SK-N-SH (cell line): ENCODE measurements at places on chromosomes 7 and 10. TPM values are rescaled to one million over a fixed set of nuclear protein-coding genes. Genes with fewer than 3 reads are reported as not detected.

- DNase-seq, result peak; percentile 76
Observed at GRCh38 chr7:94395141-94396036, 694 bp downstream of the COL1A2 start.

DNA sequence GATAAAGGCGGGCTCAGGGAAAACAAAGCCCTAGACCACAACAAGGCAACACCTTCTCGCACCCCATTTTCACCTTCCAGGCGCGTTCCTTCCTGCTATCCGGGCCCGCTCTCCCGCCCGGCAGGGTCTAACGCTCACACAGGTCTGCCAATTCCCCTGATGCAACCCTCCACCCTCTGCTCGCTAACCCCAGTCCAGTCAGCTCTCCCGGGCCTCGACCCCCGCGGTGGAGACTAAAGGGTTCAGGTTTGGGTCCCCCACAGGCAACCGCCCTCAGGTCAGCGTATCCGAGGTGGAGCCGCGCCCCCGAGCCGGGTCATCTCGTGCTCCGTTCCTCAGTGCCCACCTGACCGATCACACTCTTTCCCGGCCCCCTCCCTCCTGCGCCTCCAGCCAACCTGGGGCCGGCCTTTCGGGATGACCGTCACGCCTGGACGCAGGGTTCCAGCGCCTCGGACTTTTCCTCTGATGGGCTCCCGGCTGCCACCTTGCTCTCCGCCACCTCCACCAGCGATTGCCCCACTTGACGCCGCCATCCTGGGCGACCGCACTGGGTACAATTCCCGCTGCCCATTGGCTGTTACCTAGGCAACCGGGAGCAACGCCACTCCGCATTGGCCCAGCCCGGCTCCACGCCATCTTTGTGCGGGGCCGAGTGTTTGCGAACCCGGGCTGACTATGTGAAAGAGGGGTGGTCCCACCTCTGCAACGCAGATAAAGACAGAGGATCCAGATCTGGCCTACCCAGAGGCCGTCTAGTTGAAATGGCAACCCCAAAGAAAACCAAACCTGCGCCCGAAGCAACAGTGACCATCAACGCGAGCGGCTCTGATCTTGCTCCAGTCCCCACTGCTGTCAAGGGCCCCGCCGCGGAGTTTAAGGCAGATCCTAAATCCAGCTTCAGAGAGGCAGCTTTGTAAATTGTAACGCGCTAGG lies at the start of gene MORN4:
Gene MORN4 (minus strand): TSS at position 552 of the 936 bp plus-strand sequence. CDS start 13,847 bp downstream, outside the sequence.
- DNase-seq, result peak; percentile 93

DNA sequence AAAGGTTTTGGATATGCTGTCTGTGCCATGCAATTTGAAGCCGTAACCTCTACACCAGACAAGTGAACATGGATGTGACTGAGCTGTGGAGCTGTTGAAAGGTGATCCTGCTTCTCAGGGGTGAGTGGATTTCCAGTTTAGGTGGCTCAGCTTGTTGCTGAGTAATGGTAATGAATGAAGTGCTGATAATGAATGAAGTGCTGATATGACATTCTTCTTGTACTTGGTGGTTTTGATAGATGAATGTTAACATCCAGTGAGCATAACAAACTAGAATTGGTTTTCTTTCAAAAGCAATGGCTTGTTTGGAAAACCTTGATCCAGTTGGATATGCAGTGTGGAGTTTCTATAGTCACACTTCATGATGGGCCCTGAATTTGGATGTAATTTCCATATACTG lies 89.7 kb upstream of the FZD8 start:
- DNase-seq, result no peak

DNA sequence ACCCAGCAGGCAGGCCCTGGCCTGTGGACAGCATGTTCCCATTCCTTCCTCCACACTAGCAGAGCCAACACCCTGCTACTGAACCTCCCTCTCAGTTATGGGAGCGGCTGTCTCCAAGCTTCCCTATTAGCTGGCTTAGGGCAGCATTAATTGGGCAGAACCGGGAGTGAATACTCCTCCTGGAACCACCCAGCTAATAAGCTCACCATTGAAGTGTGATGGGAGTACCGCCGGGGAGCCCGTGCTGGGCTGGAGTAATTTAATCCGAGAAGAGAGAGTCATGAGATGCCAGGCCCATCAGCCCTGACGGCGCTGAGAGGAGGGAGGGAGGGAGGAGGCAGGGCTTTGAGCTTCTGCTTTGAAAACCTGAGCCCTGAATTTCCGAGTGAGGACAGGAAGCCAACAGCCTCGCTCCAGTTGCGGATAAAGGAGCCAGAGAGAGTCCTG lies 31.8 kb upstream of the ELFN1 start:
- no peak for DNase-seq

DNA sequence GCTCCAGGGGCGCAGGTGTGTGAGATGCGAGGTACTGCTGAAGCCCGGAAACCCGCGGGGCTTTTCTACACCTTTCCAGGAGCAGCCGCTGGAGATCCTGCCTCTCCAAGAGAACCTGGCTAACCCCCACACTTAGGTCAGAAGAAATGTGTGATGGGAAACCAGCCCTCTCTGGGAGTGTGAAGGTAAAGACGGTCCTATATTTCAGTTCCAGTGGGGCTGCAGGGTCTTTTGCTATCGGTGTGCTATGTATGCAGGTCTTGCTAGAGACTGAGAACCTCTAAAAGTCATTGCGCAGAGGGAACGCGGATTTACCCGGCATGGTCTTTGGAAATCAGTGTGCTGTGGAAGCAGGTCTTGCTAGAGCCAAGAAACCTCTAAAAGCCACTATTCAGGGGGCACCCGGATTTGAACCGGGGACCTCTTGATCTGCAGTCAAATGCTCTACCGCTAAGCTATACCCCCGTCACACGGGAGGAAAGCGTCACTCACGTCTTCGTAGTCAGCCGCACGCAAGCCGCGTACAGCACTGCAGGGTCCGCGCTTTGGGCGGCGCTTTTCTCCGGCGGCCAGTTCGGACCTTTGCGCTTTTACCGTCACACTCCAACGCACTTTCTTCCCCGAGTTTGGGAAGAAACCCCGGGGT lies 46.0 kb downstream of the ZNF777 start:
- DNase-seq, result no peak

- no peak for DNase-seq
Observed at GRCh38 chr10:103609231-103610082, 116.0 kb downstream of the NEURL1 start.

DNA sequence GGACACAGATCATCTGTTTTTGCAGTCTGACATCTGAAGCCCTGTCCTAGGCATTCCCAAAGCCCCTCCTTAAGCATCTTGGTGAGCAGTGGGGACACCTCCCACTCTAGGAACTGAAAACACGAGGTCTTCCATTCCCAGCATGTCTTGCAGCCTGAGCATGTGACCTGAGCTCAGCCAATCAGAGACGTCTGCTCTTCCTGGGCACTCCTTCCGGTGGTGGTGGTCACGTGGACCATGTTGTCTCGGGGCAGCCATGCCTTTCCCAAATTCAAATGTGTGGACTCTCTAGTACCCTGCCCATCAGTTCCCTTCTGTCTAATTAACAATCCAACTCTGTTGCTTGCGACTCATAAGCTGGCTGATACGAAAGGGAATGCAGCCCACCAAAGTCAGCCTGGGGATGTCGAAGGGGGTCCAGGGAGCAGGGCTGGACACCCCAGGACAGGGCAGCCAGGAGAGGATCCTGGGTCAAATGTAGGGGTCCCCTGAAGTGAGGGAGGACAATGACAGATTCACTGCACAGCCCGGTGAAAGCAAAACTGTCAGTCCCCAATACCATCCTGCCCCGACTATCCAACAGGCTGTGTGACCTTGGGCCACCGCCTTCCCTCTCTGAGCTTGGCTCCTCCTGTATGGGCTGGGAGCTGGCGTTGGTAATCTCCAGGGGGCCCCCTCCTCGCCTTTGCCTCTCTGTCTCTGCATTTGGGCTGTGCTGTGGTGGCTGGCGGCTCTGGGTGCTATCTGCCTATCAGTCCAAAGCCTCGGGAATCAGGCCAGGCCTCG lies 57.4 kb upstream of the BAIAP2L1 start:
- no peak for DNase-seq

- no peak for DNase-seq
Observed at GRCh38 chr10:80485076-80485945, 31.2 kb downstream of the TSPAN14 start.

GRCh38 chr7:149459540-149460452 lies 1.1 kb downstream of the ZNF777 start:
- peak; percentile 91 for DNase-seq

GRCh38 chr7:133977409-133978274 lies 149.5 kb upstream of the LRGUK start:
- DNase-seq, result no peak

- no peak for DNase-seq
Observed at GRCh38 chr10:110151971-110152370, 55.4 kb upstream of the MXI1 start.

DNA sequence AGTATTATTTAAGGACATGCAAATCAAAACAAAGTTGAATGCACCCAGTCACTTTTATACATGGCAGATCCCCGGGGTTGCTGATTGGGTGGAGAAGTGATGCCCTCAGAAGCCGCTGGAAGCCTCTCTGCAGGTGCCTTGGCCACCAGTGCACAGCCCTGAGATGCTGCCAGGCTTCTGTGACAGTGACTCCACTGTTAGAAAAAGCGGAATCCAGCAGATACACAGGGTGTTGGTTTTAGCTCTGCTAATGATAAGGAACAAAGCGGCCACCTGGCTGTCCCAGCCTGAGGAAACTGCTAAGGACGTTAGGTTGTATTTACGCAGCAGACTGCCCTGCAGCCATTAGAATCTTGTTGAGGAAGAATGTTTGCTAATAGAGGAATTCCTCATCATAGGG lies 47.5 kb downstream of the JAKMIP3 start:
- DNase-seq, result no peak

- DNase-seq, result no peak
Observed at GRCh38 chr10:34430685-34431084, 384.4 kb downstream of the PARD3 start.

DNA sequence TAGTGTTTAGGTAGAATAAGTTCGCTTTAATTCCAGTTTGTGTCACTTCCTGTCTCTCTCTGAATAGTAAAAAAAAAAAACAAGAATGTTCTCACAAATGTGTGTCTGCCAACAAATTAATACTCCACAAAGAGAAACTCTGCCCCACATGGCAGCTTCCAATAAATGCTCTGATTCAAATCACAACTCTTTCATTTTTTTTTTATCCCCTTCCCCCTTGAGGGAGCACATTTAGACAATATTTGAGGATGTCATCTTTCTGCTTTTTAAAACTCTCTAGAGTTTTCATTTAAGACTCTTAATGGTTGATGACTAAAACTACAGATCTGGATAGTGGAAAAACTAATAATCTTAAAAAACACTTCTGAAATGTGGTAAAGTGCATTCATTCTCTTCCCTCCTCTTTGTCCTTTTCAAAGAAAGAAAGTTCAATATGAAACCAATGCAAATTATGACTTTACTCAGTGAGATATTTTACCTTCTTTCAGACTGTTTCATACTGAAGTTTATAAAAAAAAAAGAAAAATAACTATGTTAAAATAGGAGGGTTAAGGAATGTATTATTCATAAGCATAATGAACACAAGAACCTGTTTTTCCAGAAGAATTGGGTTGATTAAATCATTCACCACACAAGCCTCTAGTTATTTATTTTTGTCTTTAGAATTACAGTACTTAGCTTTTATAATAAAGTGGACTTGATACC lies 42.3 kb downstream of the ARID5B start:
- DNase-seq, result peak; percentile 22

DNA sequence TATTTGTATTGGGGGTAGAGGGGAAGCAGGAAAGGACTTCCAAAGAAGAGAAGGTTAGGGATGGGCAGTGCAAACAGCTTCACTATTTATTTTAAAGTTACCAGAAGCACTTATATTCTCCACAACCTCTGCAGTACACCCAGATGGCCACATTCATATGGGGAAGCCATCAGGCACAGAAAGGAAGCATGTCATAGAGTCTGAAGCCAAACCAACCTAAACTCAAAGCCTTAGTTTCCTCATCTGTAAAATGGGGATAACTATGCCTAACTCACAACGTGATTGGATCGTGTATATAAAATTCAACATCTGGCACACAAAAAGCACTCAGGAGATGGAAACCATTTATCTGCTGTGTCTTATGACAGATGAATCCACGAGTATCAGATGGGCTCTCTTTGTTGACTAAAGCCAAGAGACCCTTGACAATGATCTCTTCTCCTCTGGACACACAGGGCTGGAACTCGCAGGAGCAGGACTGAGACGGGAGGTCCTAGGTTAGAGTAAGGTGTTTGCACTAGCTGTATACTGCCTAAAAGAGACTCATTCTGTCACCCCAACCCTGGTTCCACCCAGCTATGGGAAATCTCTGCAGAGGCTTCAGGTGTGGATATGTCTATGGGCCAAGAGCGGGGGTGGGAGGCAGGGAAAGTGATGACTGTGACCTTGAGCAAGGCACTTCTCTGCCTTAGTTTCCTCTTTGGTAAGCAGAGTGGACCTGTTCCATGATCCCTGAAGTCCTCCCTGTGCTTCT lies 1.8 kb downstream of the KIAA1549 start:
- peak; percentile 47 for DNase-seq

GRCh38 chr10:77861366-77861765 lies 65.2 kb downstream of the DLG5 start:
- DNase-seq, result no peak

- DNase-seq, result no peak
Observed at GRCh38 chr10:14803827-14804226, 29.1 kb upstream of the FAM107B start.

DNA sequence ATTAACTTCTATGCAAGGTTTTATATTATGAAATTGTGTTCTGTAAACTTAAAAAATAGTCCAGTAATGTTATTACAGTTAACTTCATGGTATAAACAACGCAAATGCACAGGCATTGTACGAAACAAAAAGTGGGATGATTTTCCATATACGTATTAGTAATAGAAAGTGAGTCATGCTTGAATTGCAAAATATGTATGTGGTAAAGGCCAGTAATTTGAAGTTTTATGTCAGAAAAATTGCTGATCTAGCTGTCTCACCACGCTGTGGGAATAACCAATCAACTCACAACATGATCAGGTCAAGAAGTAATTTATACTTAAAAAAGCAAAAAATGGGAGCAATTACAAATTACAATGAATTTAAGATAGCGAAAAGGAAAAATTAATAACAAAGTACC lies 37.0 kb upstream of the GLI3 start:
- DNase-seq, result no peak

DNA sequence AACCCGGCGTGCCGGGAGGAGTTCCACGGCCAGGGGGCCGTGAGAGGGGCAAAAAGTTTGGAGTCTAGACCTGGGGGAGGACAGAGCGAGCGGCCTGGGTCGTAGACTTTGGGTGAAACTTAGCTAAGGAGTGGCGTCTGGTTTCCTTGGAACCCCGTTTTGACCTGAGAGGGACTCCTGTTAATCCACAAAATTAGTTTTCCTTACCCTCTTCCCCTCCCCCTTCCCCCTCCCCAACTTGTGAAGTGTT lies 574 bp downstream of the MARCHF5 start:
- no peak for DNase-seq

- DNase-seq, result no peak
Observed at GRCh38 chr7:95479992-95480624, 5.6 kb upstream of the ASB4 start.

- no peak for DNase-seq
Observed at GRCh38 chr10:113303544-113304146, 249.2 kb upstream of the HABP2 start.

The TRIP6 gene
- 6.4 and 6.5 TPM in 2 replicates for polyA plus RNA-seq

The C10orf90 gene
- 0.10 and 0.21 TPM in 2 replicates for polyA plus RNA-seq

The MBL2 gene
- polyA plus RNA-seq, result not detected in 2 replicates

The SORCS3 gene
- polyA plus RNA-seq, result not detected in 2 replicates

The LRRN3 gene
- polyA plus RNA-seq, result 2.1 and 4.1 TPM in 2 replicates
